ENCODE measurements at places on chromosomes 6 and 20. TPM values are rescaled to one million over a fixed set of nuclear protein-coding genes. Genes with fewer than 3 reads are reported as not detected.
A peak's percentile ranks its signal among the peaks of the same experiment; 100 is the strongest.

Gene HLA-DRB1
- 366 TPM for total RNA-seq

Gene CDSN
- total RNA-seq, result not detected

Gene ZDHHC14
- 0.18 TPM for total RNA-seq

Gene BPIFA2
- total RNA-seq, result not detected

DNA sequence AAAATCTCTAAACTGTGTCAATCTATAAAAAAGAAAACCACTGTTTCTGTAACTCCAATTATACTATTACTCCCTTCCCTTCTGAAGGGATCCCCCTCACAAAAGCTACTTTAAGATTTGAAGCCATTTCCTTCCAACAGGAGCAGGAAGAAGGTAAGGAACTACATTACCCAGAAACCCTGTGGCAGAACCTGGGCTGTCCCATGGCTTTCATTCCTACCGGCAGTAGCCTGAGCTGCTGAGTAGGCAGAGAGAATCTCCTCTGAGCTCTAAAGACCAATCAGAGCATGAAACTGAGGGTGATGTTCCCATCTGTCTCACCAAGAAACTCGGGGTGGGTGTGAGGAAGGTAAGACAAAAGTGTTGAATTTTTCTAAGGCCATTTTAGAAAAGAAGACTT is 108.0 kb upstream of the LRFN2 start:
- peak; percentile 66 for DNase-seq

GRCh38 chr6:107973594-107973993 is 15.6 kb upstream of the SEC63 start:
- no peak for DNase-seq

- no peak for DNase-seq
Observed at GRCh38 chr20:19397226-19397625, 184.8 kb downstream of the SLC24A3 start.

DNA sequence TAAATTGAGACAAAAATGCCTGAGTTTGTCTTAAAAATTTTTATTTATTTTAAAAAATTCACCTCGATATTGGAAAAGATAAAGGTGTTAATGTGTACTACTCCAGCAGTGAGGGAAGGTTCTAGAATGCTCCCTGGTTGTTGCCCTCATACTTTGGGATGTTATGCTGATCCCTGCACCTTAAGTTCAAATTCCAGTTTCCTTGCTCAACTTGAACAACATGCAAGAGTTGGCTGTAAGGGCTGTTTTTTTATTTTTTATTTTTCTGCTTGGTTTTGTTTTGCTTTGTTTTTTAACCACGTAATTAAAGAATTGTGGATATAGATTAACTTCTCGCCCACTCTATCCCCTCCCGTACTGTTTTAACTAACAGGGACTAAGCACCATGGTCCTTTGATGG is 158.7 kb upstream of the CITED2 start:
- DNase-seq, result no peak

- no peak for DNase-seq
Observed at GRCh38 chr6:157841211-157841840, 18.3 kb downstream of the SNX9 start.

All from Karpas-422 (cell line).